ENCODE measurements at places on chromosomes 11 and 22.

GRCh38 chr11:1029051-1029450, 7.5 kb downstream of the MUC6 start:
- DNase-seq, result no peak

DNA sequence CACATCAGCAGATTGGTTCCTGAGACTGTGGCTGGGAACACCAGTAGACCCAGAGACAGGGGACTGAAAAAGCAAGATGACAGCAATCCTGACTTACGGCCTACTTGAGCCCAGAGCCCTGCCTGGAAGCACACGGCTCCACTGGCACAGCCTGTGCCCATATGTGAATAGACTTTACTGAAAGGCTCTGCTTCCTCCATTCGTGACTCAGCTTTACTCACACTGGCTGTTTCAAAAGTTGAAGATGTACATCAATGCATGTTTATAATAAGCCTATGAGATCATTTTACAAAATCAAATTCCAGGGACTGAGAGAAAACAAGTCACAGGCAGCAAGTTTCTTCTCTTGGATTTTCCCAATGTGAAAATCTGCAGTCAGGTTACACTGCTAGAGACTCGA, 134.6 kb upstream of the TEAD1 start:
- DNase-seq, result no peak

DNA sequence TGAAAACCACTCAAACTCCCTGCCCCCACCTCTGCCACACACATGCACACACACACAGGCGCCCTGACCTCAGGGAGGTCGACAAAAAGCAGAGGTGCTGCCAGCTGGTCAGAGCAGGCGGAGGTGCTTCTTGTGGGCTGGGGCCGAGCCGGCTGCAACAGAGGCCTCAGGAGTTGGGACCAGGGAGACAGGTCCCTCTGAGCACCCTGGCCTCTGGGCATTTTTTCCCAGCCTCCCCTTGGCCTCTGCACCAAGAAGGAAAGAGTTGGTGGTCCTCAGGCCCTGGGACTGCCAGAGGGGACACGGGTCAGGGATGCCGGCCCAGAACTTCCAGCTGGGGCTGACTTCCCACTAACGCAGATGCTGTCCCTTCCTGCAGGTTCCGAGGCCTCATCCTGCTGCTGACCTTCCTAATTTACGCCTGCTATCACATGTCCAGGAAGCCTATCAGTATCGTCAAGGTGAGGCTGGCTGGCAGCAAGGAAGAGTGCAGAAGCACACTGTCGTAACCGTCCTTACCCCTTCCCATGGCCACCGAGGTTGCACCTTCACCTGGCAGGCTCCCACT, 13.4 kb downstream of the SLC37A2 start:
- no peak for DNase-seq

- DNase-seq, result no peak
Measured at GRCh38 chr11:111797145-111797581, 31.0 kb upstream of the PPP2R1B start.

DNA sequence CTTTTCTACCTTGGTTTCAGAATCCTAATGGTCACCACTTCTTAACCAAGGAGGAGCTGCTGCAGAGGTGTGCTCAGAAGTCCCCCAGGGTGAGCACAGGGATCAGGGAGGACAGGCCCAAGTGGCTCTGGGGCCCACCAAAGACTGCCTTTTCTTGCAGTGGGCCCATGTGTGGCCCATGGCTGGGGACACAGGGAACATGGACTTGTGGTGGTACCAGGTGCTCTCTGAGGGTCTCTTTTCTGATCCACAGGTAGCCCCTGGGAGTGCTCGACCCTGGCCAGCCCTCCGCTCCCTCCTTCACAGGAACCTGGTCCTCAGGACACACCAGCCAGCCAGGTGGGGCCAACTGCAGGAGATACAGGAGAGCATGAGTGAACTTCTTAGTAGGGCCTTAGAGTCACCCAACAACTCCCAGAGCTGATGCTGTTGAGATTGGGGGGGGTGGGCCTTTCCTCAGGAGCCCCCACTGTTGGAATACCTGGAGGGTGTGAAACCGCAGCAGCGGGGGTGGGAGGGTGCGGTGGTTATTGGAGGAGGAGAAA, 2.0 kb downstream of the MUS81 start:
- no peak for DNase-seq

DNA sequence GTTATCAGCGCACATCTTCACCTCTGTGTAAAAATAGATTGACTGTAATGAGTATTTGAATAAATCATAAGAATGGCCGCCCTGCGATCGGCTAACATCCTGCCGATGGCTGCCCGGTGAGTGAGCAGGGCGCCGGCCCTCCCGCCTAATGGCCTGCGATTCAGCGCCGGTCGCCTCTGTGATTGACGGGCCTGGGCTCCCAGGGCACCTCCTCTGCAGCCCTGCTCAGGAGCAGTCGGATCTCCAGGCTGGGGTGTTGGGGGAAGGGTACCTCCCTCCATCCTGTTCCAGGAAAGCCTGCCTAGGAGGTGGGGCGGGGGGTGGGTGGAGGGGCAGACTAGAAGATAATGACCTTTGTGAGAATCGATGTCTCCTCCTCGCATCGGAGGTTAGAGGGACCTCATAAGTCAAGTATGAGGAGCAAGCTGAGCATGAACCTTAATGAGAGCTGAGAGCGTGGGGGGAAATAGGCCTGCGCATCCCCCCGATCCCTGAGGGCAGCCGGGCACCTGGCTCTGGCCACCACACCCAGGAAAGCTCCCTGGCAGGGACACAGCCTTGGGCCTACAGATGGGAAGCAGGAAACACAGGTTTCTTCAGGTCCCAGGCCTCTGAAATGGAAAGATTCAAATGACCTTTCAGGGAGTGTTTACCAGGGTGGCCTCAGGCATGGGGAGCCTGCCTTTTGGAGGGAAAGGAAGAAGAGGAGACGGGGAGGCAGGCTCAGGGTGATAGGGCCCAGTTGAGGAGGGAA, 71.7 kb downstream of the PKNOX2 start:
- DNase-seq, result no peak

GRCh38 chr22:46308283-46308988, 11.8 kb downstream of the GTSE1 start:
- no peak for DNase-seq

DNA sequence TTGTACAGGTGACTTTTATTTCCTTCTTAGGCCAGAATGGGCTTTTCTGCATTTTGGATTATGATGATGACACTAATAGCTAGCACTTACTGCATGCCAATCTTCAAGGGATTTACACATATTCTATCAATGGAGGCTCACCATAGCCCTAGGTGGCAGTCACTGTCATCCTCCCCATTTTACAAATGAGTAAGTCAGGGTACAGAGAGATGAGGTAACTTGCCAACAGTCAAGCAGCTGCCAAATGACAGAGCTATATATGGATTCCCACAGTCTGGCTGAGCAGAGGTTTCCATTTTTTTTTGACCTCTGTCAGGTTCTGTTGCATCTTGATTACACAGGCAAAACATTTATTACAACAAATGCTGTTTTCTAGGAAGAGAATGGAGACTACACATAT, 23.8 kb upstream of the C11orf96 start:
- DNase-seq, result no peak

DNA sequence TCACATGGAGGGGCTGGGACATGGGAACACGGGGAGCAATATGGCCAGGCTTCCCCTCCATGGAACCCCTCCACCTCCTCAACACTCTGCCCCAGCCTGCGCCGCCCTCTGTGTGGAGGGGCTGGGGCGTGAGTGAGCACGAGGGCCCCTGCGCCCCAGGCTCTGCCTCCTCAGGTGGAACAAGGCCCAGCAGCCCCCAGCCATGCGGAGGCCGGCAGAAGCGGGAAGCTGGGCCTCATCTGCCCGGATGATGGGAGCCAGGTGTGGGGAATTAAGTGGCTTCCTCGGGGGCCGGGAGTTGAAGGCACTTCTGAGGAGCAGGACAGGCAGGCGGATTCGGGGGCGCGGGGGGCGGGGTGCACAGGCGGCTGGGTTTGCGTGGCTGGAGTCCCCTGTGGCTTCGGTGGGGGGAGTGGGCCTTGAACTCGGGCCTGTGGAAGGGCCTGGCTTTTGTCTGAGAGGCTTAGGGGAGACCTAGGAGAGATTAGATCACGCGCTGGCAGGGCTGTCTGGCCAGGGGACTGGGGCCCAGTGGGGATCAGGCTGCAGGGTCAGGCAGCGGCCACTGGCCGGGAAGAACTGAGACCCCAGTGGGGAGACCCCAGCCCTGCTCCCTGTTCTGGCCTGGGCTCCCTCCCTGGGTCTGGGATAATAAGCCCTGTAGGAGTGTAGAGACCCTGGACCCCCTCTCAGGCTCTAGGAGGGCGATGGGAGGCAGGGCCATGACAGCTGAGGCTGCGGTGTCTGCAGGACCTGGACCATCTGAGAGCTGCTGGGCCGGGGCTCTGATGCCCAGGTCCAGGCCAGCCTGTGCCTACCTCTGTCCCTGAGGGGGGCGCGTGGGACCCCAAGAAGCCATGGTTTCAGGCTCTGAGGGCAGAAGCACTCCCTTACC, 13.3 kb downstream of the PRR33 start:
- no peak for DNase-seq

DNA sequence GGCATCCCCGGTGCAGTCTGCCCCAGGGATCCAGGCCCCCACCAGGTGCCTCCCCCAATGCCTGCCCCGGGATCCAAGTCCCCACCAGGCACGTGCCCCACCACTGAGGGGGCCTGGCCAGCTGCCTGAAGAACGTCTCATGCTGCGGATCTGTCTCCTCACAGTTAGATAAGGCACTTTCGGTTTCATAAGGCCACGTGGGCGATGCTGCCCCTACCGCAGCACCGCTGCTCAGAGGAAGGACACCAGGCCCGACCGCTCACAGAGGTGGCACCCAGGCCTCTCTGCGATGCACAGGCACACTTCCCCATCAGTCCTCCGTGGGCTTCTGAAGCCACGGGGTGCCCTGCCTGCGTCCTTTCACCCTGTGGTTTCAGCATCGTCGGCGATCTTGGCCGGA, 68.1 kb upstream of the BID start:
- DNase-seq, result peak; percentile 51

DNA sequence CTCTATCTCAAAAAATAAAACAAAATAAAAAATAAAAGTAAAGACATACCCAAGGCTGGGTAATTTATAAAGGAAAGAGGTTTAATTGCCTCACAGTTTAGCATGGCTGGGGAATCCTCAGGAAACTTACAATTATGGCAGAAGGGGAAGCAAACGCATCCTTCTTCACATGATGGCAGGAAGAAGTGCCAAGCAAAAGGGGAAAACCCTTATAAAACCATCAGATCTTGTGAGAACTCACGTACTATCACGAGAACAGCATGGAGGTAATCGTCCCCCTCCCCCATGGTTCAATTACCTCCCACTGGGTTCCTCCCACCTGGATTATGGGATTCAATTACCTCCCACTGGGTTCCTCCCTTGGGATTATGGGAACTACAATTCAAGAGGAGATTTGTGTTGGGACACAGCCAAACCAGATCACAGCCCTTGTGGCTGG, 8.3 kb upstream of the SSTR3 start:
- DNase-seq, result no peak

GRCh38 chr11:118740892-118741291, 50.1 kb downstream of the DDX6 start:
- no peak for DNase-seq

- DNase-seq, result peak; percentile 63
Measured at GRCh38 chr22:20243537-20244249, 24.4 kb downstream of the RTN4R start.

GRCh38 chr11:125110506-125110905, 920 bp downstream of the TMEM218 start:
- peak; percentile 53 for DNase-seq

- DNase-seq, result no peak
Measured at GRCh38 chr22:38964989-38965388, 7.6 kb downstream of the APOBEC3A start.

DNA sequence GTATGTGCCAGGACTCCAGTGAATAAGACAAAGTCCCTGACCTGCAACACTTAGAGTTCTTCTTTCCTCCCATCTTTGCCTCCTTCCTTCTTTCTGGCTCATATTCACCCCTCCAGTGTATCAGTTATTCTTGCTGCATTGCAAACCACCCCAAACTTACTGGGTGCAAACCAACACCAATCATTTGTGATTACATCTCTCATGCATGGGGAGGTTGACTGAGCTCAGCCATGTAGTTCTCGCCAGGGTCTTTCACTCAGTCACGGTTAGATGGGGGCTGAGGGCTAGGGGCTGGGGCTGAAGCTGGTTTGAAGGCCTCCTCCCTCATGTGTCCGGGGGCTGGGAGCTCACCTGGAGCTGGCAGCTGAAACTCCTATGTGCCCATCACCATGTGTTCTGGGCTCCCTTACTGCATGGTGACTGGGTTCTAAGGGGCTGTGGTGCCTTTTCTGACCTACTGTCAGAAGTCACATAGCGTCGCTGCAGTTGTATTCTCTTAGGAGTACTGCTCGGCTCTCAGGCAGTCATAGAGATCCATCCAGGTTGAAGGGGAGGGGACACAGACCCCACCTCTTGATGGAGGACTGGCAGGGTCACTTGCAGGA, 35.0 kb upstream of the CACNG2 start:
- no peak for DNase-seq

DNA sequence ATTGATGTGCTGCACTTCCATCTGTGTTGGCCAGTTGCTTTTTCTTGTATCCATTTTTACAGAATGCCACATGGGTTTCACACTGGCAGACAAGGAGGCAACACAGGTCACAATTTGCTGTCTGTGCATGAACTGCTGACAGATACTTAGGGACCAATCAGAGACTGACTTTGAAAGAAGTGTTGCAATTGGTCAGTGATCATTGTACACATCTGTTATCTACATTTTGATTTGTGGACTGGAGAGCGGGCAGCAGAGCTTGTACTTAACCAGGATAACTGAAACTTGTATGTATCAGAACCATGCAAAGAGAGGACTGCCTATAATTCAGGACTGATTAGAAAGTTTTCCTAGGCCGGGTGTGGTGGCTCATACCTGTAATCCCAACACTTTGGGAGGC, 21.8 kb downstream of the PRR5 start:
- peak; percentile 33 for DNase-seq

DNA sequence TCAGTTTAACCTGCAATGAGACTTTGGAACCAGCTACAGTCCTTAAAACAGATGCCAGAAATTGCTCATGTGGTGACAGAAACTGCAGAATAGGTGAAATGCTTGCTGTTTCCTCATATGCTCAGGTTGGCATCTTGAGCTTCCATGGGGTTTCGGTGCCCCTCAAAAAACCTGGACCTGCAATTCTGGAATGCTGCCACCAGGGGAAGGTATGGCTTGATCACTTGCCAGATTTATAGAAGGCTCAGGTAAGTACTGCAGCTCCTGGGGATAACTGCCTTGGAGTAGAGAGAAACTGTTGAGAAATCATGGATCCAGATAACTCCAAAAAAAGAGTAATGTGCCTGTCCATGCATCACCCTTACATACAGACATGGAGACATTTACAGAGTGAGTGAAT, 113.0 kb downstream of the CTTN start:
- DNase-seq, result no peak

GRCh38 chr22:19398206-19398605, 33.3 kb downstream of the HIRA start:
- no peak for DNase-seq

DNA sequence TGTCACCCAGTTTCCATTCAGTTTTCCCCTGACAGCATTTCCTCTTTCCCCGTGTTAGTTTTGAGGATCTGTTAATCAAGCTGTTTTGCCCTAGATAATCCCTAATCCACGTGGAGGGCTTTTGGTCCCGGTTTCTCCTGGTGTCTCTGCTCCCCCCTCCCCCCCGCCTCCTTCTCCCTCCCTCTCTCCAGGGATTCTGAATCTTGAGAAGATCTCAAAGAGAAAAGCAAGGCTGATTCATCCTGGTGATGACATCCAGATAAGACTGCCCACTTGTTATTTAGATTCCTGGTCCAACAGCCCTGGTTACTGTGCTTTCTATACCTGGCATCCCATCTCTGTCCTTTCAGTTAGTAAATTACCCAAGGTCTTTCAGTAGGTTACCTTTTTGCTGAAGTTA, 59.4 kb downstream of the KCNA4 start:
- DNase-seq, result no peak

Measured in activated CD4-positive, alpha-beta T cell treated with anti-CD3 and anti-CD28 coated beads, Interleukin-10, Interleukin-2, amounts not matched to agents 100 ng/mL and 50 ng/mL, durations not matched to agents 16 hours and 8 hours (primary cell).